ENCODE measurements at places on chromosomes 11 and 22. TPM values are rescaled to one million over a fixed set of nuclear protein-coding genes. Genes with fewer than 3 reads are reported as not detected.

DNA sequence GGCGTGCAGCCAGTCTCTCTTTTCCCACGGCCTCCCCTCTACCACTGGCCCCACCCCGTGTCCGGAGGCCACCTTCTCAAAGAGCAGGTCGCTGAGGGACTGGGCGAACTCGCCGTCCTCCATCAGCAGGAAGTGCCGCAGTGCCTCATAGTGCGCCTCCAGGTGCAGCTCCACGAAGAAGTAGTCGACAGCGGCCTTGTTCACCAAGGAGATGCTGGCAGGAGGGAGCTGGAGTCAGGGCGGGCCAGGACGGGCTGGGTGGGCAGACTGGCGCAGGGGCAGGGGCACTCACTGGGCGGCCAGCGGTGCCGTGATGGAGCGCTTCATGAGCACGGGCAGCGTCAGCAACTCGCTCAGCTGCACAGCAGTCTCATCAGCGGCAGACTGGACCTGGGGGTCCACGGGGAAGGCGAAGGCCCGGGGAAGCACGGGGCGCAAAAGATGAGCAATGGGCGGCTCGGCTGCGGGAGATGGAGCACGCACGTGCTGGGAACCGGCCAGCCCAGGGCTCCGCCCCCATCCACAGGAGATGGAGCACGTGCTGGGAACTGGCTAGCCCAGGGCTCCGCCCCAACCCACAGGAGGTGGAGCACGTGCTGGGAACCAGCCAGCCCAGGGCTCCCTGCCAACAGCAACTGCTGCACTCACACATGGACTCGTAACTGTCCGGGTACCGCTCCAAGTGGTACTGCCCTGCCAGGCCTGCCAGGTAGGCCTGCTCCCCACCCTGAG, 18.4 kb downstream of the SELENOO start:
- no peaks in the 10 kb centered on the region for H3K27me3 ChIP-seq
- no peaks in the 10 kb centered on the region for H3K4me1 ChIP-seq
- peaks cover 5% of the 10 kb centered on the region for H3K36me3 ChIP-seq
- no peak for DNase-seq
- H3K4me3 ChIP-seq, result no peak overlapping the region
- no peak overlapping the region for H3K27ac ChIP-seq

DNA sequence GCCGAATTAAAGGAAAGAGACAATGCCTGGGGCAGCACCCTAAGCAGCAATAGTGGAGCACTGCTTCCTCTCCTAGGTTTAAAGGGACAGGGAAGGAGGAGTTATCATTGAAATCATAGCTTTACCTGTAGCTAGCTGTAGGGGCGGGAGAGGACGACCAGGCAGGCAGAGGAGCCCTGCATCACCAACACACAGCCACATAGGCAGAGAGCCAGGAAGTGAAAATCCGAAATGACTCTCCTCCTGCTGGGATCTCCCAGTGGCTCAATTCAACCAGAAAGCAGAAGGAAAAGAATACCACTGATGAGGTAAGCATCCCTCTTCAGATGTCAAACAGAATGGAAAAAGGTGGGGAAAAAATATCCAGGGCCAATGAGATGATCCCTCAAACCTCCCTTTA, 20.4 kb downstream of the MRGPRX4 start:
- peaks cover 34% of the 10 kb centered on the region for H3K27me3 ChIP-seq
- no peak overlapping the region for H3K27ac ChIP-seq
- H3K4me3 ChIP-seq, result no peak overlapping the region
- H3K36me3 ChIP-seq, result no peaks in the 10 kb centered on the region
- peaks cover 5% of the 10 kb centered on the region for H3K4me1 ChIP-seq

DNA sequence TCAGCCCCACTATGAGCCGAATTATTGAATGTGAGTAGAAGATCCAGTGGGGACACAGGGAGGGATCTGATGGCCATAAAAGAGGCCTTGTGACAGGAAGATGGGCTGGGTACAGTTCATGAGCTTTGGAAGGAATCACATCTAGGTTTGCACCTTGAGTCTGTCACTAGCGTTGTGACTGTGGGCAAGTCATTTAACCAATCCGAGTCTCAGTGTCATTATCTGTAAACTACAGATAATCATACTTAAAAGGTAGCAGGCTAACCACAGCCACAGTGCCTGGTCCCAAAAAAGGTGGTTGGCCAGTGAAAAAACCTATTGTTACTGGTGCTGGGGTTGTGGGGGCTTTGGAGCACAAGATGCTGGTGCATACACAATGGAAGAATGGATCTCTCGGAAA, 3.8 kb downstream of the HEPN1 start:
- H3K4me1 ChIP-seq, result no peaks in the 10 kb centered on the region
- H3K4me3 ChIP-seq, result peak overlapping the region; percentile 34
- peaks cover 57% of the 10 kb centered on the region for H3K27me3 ChIP-seq
- H3K27ac ChIP-seq, result no peak overlapping the region
- DNase-seq, result no peak

- no peak overlapping the region for H3K27ac ChIP-seq
- H3K27me3 ChIP-seq, result peaks cover 32% of the 10 kb centered on the region
- DNase-seq, result no peak
- H3K36me3 ChIP-seq, result no peaks in the 10 kb centered on the region
- peaks cover 31% of the 10 kb centered on the region for H3K4me1 ChIP-seq
Observed at GRCh38 chr11:61916737-61917333, 531 bp downstream of the RAB3IL1 start.

GRCh38 chr11:115616971-115617370, 112.8 kb upstream of the CADM1 start:
- peaks cover 4% of the 10 kb centered on the region for H3K27me3 ChIP-seq
- no peak for DNase-seq
- H3K36me3 ChIP-seq, result no peaks in the 10 kb centered on the region
- H3K27ac ChIP-seq, result no peak overlapping the region
- H3K4me3 ChIP-seq, result no peak overlapping the region

DNA sequence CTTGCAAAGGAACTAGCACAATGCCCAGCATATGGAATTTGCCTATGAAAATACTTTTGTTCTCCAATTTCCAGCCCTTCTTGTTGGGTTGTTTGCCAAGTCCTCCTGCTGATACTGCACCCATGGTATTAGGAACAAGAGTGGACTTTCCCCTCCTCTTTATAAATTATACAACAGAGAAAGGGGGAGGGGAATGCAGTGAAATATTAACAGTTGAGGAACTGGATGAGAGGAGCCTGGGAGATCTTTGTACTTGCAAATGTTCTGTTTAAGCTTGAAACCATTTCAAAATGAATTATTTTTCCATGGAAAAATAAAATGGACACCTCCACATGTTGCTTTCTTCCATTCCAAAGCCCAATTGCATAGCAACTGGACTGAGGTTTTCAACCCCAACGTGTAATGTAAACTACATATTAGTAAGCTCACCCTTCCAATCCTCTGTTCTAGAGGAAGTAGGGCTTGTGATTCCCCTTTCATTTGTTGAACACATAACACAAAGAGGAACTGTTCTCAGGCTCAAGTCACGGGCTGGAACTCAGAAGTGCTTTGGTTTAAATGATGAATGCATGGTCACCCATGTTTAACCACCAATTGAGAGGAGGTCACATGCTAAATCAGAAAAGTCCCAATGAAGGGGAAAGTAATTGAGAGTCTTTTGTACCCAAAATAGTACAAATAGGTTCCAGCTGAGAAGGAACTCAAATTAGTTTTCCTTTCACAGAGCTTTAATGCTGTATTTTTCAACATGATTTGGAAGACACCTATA, 66.2 kb upstream of the ZC3H12C start:
- H3K4me1 ChIP-seq, result peaks cover 17% of the 10 kb centered on the region
- no peak overlapping the region for H3K27ac ChIP-seq
- DNase-seq, result no peak
- H3K27me3 ChIP-seq, result no peaks in the 10 kb centered on the region
- no peak overlapping the region for H3K4me3 ChIP-seq

GRCh38 chr11:35360055-35360530, 59.3 kb downstream of the SLC1A2 start:
- H3K4me3 ChIP-seq, result no peak overlapping the region
- no peaks in the 10 kb centered on the region for H3K36me3 ChIP-seq
- no peak for DNase-seq

DNA sequence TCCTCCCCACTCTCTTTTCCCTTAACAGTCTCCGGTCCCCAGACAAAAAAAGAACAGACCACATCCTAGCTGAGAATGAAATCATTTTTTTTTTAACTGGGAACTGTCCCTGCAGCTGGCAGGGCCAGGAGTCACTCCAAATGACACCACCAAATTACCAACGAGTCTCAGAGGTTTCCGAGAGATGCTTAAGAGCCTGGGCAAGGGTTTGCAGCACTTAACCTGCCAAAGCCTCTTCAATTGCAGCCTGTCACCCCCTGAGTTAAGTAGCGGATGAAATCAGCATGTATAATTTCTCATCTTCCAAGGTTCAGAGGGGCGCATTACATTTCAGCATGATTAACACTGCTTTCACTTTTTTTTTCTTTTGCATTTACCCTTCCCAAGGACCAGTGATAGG, 71.8 kb downstream of the TENM4 start:
- H3K36me3 ChIP-seq, result no peaks in the 10 kb centered on the region
- H3K4me1 ChIP-seq, result peaks cover 9% of the 10 kb centered on the region
- DNase-seq, result no peak
- no peaks in the 10 kb centered on the region for H3K27me3 ChIP-seq
- no peak overlapping the region for H3K4me3 ChIP-seq

- peaks cover 4% of the 10 kb centered on the region for H3K36me3 ChIP-seq
- H3K27ac ChIP-seq, result no peak overlapping the region
- H3K4me3 ChIP-seq, result no peak overlapping the region
- DNase-seq, result no peak
- H3K27me3 ChIP-seq, result peaks cover 93% of the 10 kb centered on the region
Observed at GRCh38 chr11:44303401-44303938, 6.5 kb downstream of the ALX4 start.

- no peak overlapping the region for H3K4me3 ChIP-seq
- H3K27ac ChIP-seq, result peak overlapping the region; percentile 10
- no peaks in the 10 kb centered on the region for H3K27me3 ChIP-seq
- peak; percentile 73 for DNase-seq
Observed at GRCh38 chr11:108647701-108648527, 17.0 kb upstream of the DDX10 start.

The OR6T1 gene
- not detected for total RNA-seq

The TEX54 gene
- not detected for total RNA-seq

The SYT9 gene
- total RNA-seq, result 1.6 TPM

The FKBP2 gene
- 52.8 TPM for total RNA-seq

The CLTCL1 gene
- total RNA-seq, result 11.6 TPM

The KCNA4 gene
- total RNA-seq, result 2.1 TPM

The MFRP gene
- not detected for total RNA-seq

The CCDC87 gene
- total RNA-seq, result 0.94 TPM

The SYCE3 gene
- not detected for total RNA-seq
